ENCODE measurements at places on chromosomes 16 and 17.

GRCh38 chr16:4025428-4025827 lies 90.8 kb downstream of the ADCY9 start:
- DNase-seq = no peak

GRCh38 chr17:80742091-80742490 lies 197.5 kb downstream of the RPTOR start:
- DNase-seq = peak; percentile 44

DNA sequence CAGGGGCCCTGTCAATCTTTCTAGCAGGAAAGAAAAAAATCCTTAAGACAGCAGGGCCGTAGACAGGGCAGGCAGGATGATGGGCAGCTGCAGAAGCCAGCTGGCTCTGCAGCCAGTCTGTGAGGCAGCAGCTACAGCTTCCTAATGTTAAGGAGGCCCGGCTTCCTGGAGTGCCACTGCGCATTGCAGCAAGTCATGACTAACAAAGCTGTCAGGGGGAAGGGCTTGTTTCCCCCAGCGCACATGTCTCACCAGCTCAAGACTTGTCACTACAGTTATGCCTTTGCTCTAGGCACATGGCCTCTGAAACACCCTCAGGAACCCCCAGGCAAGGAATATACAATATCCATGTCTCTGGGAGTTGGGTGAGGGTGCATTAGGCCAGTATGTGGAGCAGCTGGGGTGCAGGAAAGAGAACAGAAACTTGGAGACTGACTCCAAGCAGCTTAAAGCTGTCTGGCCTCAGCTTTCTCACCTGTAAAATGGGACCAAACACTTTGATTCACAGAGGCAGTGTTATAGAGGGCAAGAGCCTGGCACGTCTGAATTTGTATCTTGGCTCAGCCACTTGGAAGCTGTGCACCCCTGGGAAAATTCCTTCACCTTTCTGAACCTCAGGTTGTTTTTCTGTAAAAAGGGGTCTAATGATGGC lies 220.0 kb downstream of the HAPSTR1 start:
- DNase-seq = peak; percentile 64

GRCh38 chr17:64448665-64449512 lies at the start of gene MILR1:
TSS of gene MILR1 (plus strand) at chr17:64449115. CDS start at chr17:64449169, 54 bp downstream.
- DNase-seq = no peak

GRCh38 chr17:79992649-79993389 lies 42.9 kb downstream of the TBC1D16 start:
- DNase-seq = peak; percentile 46

GRCh38 chr16:1042866-1043265 lies 29.7 kb upstream of the SSTR5 start:
- DNase-seq = peak; percentile 77
